ENCODE measurements at places on chromosomes 7 and 10. TPM values are rescaled to one million over a fixed set of nuclear protein-coding genes. Genes with fewer than 3 reads are reported as not detected.

DNA sequence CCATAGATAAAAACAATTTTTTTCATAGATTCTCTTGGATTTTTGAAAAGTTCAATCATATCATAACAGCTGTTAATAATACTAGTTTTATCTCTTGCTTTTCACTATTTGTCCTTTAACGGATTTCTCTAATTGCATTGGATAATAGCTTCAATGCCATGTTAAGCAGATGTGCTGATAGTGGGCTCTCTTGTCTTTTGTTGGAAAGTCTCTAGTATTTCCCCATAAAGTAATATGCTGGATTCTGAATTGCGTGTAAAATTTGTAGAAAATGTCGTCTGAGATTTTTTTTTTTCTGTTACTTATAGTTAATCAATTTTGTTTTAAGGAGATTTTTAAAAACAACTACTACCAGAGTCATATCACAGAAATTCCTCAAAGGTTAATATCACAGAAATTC, 53.3 kb downstream of the TFPI2 start:
- no peak for DNase-seq

DNA sequence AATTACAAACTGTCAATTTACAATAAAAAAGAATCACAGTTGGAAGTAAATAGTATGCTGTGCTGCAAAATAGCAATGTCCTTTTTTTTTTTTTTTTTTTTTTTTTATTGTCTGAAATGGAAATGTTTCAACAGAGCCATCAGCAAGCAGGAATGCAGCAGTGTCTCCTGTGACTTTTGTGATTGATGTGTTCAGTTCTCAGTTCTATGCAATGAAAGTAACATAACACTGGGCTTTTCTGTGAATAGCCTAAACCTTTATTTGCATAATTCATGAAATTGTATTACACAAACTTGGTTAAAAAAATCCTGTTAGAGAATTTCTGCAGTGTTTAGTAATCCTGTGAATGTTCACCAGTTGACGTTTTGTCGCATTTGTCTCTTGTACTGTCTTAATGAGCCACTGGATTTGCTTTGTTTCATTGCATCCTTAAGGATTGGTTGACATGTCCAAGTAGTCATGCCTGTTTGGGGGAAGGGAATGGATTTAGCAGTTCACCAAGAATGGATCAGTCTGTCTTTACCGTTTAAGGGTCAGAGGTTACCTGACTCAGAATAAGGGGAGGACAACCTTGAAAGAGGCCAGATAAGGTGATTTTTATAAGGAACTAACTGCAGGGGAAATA, 192.7 kb downstream of the MLLT10 start:
- no peak for DNase-seq

DNA sequence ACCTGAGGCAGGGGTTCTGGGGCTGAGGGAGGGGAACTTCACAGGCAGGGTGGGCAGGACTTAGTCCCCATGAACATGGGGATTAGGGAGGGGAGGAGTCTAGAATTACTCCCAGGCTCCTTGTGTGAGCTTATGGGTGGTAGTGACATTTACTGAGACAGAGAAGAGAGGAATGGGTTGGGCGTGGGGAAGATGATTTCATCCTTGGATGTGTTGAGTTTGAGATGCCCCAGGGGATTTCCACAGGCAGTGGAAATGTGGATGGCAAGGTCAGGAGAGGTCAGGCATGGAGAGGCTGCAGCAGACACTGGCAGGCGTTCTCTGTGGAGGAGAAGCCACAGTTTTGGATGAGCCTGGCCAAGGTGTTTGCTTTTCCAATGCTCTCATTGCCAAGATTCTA, 26.4 kb upstream of the GSDME start:
- DNase-seq: no peak

GRCh38 chr7:154633641-154634040, 369.3 kb downstream of the PAXIP1 start:
- no peak for DNase-seq

GRCh38 chr7:76066716-76067503, 19.0 kb downstream of the MDH2 start:
- DNase-seq: no peak

DNA sequence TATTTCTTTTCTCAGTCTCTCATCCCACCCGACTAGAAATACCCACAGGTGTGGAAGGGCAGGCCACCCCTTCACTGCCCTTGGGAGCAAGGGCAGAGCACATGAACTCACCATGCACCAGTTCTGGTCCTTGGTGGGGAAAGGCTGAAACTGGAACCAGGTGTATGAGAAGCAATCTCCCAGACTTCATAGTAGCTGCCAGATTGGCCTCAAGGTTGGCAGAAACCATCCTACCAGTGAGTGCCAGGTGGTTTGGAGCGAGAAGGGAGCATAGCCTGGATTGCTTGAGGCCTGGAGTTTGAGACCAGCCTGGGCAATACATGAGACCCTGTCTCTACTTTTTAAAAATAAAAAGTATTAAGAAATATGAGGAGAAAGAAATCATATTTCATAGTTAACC, 138.8 kb downstream of the LYZL1 start:
- no peak for DNase-seq

Gene TRUB1
- 4.1 TPM for total RNA-seq

Gene ITIH5
- total RNA-seq: 25.1 TPM

Gene NPFFR1
- total RNA-seq: not detected

Gene MMRN2
- total RNA-seq: 40.0 TPM

Gene PRDX3
- total RNA-seq: 73.2 TPM
